CD4-positive, alpha-beta T cell treated with Interleukin-12 subunit alpha and Interleukin-12 subunit beta, for 1 hour (primary cell): ENCODE measurements at places on chromosomes 13 and 19.

GRCh38 chr19:43901395-43902390, 33.4 kb downstream of the ZNF45 start:
- DNase-seq, result peak; percentile 72

DNA sequence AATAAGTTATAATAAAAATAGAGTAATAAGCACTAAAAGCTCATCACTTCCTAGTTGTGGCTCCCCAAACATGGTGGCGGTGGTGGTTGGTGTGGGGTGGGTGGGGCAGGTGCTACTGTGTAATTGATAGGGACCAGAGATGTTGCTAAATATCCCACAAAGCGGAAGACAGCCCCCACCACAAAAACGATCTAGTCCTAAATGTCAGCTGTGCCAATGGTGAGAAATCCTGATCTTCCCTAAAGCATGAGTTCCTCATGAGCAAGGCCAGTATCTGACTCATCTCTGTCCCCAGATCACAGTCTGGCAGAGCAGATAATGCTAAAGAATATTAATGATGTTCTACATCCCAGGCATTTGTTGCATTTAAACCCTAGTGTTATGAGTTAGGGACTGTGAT, 1.9 kb upstream of the EDDM13 start:
- peak; percentile 9 for DNase-seq

GRCh38 chr13:90447034-90447733, 900.3 kb upstream of the MIR17HG start:
- no peak for DNase-seq

DNA sequence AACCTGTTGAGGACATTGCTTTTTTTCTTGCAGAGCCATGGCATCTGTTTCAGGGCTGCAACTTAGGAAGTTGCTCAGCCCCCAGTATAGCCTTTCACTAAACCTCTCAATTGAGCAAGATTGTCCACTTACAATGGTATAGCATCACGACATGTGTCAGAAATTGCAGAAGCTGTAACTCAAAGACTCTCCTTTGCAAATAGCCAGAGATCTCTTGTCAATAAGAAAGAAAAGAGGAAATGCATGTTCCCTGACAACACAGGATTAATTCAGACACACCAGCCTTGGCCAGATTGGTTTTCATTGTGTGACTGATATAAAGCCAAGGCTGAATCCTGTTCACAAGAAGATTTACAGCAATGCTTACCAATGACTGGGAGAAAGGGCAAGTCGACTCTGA, 38.7 kb upstream of the CYSLTR2 start:
- DNase-seq, result no peak

DNA sequence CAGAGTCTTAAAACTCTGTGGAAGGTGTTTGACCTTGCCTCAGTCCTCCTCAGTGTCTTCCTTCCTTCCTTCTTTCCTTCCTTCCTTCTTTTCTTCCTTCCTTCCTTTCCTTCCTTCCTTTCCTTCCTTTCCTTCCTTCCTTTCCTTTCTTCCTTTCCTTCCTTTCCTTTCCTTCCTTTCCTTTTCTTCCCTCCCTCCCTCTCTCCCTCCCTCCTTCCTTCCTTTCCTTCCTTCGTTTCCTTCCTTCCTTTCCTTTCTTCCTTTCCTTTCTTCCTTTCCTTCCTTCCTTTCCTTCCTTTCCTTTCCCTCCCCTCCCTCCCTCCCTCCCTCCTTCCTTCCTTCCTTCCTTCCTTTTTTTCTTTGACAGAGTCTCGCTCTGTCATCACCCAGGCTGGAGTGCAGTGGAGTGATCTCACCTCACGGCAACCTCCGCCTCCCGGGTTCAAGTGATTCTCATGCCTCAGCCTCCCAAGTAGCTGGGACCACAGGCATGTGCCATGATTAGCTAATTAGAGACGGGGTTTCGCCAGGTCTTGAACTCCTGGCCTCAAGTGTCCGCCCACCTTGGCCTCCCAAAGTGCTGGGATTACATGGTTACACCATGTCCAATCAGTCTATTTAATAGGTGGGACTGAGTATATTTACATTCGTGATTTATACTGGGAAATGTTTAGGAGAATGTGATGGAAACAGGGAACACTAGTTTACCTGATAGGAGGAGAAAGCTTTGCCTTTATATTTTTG, 16.3 kb downstream of the ZNF507 start:
- DNase-seq, result no peak

- no peak for DNase-seq
Measured at GRCh38 chr13:76463314-76463713, 422.9 kb downstream of the KCTD12 start.

- no peak for DNase-seq
Measured at GRCh38 chr13:83201506-83201905, 680.8 kb downstream of the SLITRK1 start.

- DNase-seq, result no peak
Measured at GRCh38 chr13:110506396-110506795, 55.1 kb downstream of the RAB20 start.

DNA sequence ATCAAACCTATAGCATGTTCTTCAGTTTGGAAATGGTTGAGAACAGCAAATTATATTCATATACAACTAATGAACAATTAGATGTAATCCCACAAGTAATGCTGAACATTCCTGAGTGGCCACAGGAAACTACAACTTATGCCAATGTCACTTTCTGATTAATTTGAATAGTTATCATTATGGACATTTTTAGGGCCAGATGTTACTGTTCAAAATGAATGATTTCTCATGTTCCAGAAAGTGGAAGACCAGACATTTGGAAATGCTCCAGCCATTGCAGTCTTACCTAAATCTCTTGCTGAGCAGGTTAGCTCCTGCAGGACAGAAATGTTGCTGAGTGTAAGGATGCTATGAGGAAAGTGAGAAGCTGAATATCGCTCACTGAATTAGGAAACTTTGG, 819.8 kb downstream of the PCDH9 start:
- no peak for DNase-seq

DNA sequence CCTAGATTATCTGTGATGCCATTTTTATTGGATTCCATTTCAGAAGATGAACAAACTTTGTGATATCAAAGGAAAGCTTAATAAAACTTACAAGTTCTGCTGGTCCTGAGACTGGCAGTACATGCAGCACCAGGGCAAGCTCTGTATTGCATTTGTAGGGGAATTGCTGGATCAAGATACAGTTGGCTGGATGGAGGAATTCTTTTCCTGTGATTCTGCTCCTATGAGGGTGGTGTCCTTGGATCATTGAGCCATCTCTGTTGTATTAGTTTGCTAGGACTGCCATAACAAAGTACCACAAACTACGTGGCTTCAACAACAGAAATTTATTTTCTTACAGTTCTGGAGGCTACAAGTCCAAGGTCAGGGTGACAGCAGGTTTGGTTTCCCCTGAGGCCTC, 33.9 kb upstream of the CSNK1A1L start:
- DNase-seq, result no peak

DNA sequence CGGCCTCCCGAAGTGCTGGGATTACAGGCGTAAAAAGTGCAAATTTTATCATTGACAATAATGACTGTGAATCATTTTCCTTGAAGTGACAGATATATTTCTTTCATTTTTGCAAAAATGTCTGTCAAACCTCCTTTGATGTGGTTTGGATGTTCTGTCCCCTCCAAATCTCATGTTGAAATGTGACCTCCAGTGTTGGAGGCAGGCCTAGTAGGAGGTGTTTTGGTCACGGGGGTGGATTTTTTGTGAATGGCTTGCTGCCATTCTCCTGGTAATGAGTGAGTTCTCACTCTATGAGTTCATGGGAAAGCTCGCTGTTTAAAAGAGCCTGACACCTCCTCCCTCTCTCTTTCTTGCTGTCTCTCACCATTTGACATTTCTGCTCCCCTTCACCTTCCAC, 5.5 kb upstream of the SLC1A6 start:
- no peak for DNase-seq

DNA sequence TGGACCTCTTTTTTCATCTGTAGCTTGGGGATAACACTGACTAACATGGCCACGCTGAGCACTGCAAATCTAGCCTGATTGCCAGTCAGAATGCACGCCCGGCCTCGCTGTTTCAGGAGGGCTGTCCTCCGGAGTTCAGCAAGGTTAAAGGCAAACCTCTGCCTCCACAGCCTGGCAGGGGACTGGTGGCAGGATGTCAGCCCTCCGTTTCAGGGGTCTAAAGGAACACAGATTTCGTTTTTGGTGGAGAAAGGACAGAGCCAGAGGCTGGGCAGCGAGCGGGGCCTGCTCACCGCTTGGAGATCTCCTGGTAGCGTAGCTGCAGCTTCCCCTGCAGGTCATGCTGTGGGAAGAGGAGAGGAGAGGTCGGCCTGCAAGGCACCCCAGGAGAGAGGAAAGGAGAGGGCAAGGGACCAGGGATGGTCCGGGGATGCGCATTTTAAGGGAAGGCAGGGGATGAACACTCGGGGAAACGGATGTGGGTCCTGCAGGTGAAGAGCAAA, 560 bp downstream of the NDUFA7 start:
- DNase-seq, result peak; percentile 19

GRCh38 chr13:35953537-35954206, 177.5 kb downstream of the DCLK1 start:
- DNase-seq, result no peak

- no peak for DNase-seq
Measured at GRCh38 chr19:16384688-16385087, 60.1 kb downstream of the KLF2 start.

- no peak for DNase-seq
Measured at GRCh38 chr19:4776436-4777211, 14.9 kb upstream of the FEM1A start.

DNA sequence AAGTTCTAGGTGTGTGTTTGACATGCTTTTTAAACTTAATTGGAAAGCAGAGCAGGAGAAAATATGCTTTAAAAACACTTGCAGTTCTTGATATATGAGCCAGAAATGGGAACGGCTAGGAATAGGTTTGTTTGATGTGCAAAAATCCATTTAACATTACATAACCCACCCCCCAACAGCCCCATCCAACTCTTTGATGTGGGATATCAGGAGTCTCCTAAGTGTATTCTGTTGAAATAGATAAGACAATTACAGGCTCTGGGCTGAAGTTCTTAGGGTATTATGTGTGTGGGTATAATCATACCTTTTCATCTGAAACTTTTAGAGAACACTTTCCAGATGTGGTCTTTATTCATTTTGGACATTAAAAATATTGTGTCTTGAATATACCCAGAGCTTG, 240.4 kb upstream of the CSNK1A1L start:
- DNase-seq, result no peak

DNA sequence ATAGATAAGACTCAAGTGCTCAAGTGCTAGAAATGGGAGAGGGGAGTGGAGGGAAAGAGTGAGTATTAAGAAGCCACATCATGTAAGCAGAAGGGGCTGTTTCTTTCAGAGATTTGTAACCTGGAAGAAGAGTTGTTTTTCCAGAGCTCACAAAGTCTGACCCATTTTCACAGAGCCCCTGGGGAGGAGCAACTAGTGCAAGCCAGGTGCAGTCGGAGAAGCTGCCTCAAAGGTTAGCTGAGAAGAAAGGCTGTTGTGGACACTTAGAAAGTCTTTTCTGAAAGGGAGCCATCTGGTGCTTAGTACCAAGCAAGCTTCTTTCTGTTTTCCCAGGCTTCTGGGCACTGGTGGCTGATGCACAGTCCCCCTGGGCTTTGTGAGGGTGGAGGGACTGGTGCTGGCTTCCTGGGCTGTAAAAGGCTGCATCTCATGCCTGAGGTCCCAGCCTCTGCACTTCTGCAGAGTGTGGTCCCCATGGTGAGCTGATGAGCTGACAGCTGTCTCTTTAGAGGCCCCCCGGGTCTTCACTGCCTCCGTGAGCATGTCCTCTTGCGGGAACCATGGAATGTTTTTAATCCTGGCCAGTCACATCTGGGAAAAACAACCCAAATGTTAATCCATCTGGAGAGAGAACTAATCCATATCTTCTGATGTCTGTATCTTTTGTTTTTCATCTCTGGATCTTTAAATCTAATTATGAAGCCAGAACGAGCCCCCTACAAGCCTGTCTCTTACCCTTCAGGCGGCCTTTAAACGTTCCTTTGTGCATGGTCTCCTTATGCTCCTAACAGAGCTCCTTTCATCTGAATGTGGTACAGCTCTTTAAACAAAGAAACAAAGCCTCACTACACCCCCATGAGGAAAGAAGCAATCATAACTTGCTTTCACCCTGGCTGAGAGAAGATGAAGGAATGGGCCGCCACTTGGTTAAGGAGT, 40.2 kb downstream of the OLFM4 start:
- no peak for DNase-seq

DNA sequence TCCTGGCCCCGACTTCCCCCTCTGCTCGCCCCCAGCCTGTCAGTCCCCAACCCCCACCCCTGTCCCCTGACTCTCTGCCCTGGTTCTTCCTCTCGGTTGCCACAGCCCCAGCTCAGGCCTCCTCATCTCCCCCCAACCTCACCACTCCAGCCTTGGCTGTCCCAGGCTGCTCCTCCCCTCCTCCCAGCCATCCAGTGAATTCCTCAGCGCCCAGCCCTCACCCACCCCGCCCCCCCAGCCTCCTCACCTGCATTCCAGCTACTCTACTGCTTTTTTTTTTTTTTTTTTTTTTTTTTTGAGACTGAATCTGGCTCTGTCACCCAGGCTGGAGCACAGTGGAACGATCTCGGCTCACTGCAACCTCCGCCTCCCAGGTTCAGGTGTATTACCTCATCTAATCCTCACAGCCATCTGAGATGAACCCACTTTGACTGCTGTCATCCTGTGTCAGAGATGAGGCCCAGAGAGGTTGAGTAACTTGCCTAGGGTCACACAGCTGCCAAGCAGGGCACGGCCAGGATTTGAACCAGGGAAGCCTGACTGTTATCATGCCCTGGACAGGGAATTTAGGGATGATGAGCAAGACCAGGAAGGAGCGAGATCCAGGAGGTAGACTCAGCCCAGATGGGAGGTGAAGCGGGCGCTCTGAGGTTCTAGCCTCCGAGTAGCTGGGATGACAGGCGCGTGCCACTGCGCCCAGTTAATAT, 2.6 kb downstream of the SULT2B1 start:
- DNase-seq, result no peak

GRCh38 chr13:110702089-110702488, 3.8 kb downstream of the CARS2 start:
- no peak for DNase-seq

DNA sequence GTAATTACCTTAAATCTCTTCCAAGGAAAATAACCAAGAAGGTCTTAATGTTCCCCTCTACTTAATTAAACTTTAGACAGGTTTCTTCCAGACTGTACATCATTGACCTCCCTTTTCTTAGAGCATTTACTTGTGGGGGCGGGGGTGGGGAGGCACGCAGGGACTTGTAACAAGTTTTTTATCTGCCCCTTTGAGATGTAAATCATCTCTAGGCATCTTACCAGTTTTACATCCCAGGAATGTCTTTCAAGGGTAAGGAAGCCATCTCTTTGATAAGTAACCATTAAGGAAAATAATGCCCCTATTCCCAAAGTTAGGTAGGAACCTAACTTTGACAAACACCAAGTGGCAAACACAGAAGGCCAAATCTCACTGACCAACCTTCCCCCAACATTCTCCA, 528.6 kb downstream of the SUCLA2 start:
- DNase-seq, result no peak

DNA sequence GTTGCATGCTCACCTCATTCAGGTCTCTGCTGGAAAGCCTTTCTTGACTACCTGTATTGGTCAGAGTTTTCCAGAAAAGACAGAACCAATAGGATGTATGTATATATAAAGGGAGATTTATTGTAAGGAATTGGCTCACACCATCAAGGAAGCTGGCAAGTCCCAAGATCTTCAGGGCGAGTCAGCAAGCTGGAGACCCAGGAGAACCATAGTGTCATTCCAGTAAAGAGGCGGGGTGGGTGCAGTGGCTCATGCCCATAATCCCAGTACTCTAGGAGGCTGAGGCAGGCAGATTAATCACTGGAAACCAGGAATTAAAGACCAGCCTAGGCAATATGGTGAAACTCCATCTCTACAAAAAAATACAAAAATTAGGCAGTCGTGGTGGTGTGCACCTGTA, 30.4 kb upstream of the FARP1 start:
- DNase-seq, result no peak

- DNase-seq, result no peak
Measured at GRCh38 chr19:54449701-54450069, 686 bp downstream of the LENG8 start.
